ENCODE measurements at places on chromosomes 6 and 20.

DNA sequence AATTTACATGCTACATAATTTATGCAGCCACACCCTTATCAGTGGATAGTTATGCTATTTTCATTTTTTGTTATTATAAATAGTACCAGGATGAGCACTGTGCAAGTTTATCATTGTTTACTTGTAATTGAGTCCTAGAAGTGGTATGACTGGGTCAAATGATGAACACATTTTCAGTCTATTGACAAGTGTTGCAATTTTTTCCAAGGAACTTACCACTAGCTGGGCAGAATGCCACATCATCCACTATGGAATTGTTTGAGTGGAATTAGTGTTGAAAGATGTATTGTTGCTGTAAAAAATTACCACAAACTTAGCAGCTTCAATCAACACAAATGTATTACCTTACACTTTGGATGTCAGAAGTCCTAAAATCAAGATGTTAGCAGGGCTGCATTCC is 38.1 kb upstream of the OPN5 start:
- no peak for DNase-seq

DNA sequence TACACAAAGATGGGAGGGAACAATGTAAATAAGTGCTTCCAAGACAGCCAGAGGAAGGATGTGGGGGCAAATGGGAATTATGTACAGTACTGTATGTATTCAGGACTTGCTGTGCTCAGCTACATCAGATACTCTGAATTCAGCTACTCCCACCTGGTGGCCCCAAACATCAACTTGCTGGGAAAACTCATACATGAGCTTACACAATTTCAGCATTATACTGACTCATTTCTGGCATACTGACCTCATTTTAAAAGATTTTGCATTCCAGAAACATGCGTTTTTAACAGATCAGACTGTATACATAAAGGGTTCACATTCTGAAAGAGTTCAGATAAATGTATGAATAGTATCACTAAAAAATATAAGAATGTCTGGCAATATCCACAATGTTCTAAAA is 59.7 kb downstream of the GPX5 start:
- DNase-seq, result no peak

GRCh38 chr6:139153855-139154254 is 19.0 kb downstream of the HECA start:
- peak; percentile 50 for DNase-seq

DNA sequence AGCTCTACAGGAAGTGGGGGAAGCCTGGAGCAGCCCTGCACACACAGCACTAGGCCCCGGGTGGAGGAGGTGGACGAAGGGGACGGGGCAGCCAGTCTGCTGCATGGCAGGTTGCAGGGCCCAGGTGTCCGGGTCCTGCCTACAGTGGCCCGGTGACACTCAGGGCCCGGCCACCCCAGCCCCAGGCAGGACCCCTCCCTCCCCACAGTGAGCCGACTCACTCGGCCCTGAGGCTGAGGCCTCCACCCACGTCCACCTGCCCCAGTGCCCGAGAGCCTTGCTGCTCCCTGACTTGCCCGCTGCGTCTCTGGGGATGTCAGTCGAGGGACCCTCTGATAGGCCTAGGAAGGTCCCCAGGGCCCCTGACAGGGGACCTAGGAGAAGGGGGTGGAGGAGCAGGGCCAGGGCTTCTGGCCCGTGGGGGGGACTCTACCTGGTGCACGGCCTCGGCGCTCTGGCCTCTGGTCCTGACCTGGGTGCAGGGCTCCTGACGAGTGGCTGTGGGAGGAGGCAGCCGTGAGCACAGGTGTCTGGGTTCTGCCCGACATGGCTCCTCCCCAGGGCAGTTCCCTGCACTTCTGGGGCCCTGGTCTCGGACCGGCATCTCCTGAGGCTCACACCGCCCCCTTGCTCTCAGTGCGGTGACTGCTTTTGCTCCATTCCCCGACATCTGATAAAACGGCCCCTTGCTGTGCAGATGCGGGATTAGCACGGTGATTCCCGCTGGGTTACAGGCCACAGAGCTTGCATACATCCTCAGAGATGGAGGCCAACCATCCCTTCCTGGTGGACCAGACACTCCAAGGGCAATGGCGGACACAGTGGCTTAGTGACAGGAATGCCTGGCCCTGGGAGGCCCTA is 20.1 kb downstream of the FRMD1 start:
- no peak for DNase-seq

DNA sequence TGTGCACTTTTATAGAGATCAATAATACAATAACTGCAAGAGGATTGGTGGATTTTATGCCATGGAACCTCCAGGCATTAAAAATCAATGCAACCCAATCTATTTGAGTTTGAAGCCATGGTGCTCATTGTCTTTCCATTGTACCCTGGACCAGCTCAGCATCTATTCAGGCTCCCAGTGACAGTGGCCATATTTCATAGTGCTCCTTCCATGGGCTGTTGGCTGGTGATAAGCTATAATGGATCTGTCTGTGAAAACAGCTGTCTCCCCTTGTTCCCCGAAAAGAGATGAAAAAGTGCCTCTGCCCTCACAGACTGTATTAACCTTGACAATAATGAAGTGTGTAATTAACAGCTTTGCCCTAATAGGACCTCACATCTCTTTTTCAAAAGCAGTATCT is 74.3 kb downstream of the LAMP5 start:
- no peak for DNase-seq

DNA sequence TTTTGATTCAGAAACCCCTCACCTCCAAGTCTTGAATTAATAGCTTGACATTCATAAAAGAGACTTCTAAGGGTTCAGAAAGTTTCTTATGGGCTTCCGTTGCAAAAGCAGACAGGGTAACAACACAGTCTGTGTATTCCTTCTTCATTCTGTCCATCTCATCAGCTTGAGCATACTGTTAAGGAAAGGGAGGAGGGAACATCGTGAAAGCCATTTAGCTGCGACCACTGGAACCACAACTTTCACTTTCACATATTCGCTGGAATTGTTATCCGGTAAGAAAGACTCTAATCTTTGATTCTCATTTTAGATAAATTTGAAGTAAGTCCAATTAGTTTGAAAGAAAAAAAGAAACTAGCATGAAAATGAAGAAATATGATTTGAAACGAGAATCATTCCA is 174.4 kb downstream of the SYNE1 start:
- DNase-seq, result no peak
